ENCODE measurements at places on chromosomes 6 and 20.

GRCh38 chr20:1827974-1828785, 67.0 kb upstream of the SIRPA start:
- DNase-seq = no peak

- DNase-seq = no peak
Measured at GRCh38 chr6:103874575-103874974, 985.1 kb downstream of the HACE1 start.

- DNase-seq = no peak
Measured at GRCh38 chr6:82380566-82381185, 17.1 kb downstream of the TPBG start.

DNA sequence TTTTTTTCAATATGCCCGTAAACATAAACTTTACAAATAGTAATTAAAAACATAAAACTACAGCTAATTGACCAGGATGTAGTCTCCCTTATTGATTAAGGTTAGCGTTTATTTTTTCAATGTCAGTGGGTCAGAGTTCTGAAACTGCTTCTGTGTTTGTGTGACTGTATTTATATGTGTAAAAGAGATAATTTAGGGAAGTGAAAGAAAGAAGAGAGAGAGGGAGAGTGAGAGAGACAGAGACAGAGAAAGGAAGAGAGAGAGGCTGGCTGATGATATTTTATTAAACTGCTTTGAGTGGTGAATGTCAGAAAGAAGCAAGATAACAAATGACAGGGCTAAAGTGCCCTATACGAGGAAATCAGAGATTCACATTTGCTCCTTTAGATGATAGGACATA, 266.1 kb upstream of the PTCHD4 start:
- no peak for DNase-seq

- no peak for DNase-seq
Measured at GRCh38 chr6:116497113-116497676, 14.2 kb upstream of the CALHM5 start.

DNA sequence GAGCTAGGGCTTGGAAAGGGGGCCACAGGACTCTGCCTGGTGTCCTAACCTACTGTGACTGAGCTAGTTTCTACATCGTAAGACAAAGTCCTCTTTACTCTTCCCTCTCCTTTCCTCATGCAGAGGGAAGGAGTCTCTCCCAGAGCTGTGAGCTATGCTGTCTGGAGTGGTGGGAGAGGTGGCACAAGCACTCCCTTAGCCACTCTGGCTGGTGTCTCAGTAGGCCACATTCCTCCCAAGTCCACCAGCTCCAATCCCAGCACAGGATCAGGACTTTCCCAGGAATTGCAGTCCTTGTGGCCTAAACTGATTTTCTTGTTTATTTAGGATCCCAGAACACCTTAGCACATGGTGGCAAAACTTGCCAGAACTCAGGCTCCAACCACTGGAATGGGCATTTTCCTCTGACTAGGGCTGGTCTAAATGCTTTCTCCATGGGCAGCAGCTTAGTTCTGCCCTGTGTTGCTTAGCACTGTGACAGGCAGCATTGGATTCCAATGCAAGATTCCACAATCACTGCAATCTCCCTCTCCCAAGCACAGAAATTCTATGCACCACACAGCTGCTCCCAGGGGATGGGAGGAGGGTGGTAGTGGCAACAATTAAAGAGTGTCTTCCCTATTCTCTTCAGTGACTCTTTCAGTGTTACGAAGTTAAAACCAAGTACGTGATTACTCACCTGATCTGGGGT, 733.3 kb downstream of the HACE1 start:
- no peak for DNase-seq

- DNase-seq = no peak
Measured at GRCh38 chr6:27911956-27912446, at the start of gene OR2B2. Gene OR2B2 (minus strand): TSS chr6:27912396. CDS start chr6:27912319, 77 bp downstream.

DNA sequence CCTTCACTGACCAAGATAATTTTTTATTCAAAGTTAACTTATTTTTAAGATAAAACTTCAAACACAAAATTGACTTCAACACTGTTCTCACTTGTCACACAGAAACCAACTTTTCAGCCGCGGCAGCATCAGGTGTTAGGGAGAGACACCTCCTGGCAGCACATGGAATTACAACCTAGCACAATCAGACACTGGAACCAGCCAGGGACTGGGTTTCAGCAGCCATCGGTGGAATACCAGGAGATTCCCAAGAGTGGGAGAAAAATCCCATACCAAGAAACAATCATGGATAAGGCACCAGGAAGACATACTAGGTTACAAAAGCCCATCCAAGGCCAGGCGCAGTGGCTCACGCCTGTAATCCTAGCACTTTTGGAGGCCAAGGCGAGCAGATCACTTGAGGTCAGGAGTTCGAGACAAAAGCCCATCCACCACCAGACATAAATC, 70.0 kb downstream of the SNX5 start:
- peak; percentile 70 for DNase-seq

DNA sequence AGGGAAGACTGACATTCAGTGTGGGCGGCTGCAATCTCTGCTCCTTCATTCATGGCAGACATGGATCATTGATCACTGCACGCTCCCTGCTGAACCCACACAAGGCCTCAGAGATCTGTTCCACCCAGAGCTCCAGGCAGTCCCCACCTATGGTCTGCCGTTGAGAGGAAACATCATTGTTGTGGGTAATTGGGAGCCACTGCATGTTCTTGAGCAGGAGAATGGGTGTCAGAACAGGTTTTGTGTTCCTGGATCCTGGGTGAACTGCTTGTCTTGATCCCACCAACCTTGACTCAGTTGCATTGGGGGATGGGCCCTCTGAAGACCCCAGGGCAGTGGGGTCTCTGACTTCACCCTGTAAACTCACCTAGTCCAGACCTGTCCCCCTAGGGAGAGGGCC, 23.1 kb upstream of the CCDC167 start:
- no peak for DNase-seq

GRCh38 chr6:69973138-69973537, 106.8 kb downstream of the COL19A1 start:
- DNase-seq = no peak

DNA sequence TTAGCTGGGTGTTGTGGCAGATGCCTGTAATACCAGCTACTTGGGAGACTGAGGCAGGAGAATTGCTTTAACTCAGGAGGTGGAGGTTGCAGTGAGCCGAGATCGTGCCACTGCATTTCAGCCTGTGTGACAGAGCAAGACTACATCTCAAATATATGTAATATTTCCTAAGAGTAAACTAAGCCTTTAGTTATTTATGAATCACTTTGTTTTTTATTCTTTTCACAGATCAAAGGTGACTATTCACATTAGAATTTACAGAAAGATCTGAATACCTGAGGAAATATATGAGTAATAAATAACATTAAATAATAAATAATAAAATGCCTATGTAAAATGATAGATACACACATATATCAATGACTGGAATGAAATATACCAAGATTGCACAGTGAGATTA, 630.8 kb upstream of the IMPG1 start:
- no peak for DNase-seq

- no peak for DNase-seq
Measured at GRCh38 chr6:138815221-138815620, 19.3 kb downstream of the ECT2L start.

DNA sequence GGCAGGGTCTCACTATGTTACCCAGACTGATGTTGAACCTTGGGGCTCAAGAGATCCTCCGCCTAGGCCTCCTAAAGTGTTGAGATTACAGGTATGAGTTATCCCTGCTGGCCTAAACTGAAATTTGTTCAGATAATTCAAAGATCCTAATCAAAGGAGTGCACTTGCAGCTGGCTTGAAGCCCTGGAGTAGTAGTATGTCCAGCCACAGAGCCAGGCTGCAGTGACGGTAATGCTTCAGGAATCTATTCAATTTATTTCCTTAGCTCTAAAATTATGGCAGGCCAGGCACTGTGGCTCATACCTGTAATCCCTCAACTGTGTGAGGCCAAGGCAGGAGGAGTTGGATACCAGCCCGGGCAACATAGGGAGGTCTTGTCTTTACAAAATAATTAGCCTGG, 1.4 kb upstream of the DDX43 start:
- DNase-seq = no peak

DNA sequence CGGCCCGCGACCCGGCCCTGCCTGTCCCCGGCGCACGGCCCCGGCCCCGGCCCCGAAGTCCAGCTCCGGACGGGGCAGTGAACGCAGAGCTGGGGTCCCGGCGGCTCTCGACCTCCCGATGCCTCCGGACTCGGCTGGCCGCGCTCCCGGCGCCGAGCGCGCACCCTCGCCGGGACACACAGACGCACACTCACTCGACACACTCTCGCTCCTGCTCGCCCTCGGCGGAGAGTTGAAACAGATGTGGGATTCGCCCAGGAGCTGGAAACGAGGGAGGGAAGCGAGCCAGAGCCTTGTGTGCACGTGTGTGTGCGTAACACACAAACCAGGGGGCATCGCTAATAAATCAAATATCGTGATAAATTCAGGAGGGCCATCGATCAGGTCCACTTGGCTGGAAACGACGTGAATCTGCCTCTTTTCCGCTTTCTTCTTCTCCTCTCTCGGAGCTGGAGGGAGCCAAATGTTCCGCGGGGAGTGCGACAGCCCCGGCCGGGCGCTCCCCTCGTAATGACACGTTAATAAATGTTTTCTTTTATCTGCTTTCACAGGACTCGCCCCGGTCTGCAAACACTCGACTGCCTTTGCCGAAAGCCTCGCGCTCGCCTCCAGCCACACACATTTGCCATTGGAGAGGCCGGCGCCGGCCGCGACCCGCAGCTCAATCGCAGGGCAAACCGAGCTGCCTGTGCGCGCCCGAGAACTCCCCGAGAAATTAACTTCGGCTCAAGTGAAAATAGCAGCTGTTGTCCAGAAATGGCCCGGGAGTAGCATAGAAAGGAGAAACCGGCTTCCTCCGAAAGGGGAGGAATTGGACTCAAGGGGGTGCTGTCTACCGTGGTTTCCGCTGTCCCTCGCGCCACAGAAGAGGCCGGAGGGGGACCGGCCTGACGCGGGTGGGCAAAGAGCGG, 828 bp upstream of the SULF2 start:
- DNase-seq = peak; percentile 31

DNA sequence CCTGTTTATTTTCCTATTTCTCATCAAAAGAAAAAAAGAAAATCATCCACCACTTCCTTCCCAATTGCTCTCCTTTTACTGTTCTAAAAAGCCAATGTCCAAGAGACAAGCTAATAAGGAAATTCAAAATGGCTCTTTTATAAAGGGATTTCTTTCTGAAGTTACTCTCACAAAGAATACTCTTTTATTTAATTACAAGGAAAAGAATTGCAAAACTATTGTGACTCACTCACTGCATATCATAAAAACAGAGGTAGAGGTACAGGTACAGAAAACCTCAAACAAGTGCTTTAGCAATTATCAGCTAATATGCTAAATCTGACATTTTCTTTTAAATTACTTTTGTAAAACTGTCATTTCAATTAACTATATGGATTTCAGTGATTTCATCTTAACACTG, 18.1 kb downstream of the DEK start:
- DNase-seq = no peak

GRCh38 chr20:44204156-44204831, 6.3 kb downstream of the OSER1 start:
- DNase-seq = no peak

DNA sequence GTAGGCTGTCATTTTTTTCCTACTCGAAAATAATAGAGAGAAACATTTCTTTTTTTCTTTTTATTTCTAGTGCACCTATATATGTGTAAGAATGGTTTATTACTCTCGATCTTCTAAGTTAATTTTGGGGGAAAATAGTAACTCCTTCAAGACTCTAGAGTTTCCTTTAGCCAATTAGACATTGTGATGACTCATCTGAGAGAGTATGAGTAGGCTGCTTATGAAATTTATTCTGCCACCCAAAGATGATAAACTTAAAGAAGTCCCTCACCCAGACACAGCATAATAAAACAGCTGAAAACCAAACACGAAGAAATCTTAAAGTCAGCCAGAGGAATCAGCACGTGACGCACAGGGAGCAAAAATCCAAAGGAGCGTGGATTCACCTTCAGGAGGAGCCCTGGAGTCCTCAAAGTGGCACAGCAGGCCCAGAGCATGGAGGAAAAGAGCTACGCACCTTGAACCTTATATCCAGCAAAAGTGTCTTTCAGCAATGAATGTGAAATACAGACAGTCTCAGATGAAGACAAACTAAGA, 81.9 kb downstream of the ERMARD start:
- no peak for DNase-seq

DNA sequence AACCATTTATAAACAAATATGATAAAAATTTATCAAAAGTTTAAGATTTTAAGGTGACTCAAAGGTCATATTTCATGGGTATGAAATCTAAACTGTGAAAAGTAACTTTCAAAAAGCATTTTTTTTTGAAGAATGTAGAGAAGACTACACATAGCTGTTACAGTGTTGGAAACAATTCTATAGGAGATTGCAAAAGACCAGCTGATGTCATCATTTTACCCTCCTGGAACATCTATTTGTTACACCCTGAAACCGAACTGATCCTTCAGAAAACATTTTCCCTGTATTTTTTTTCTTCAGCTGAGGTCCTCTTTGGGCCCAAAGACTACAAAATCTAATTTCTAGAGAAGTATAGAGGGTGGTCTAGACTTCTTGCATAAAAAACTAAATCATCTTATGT, 297.5 kb upstream of the FERMT1 start:
- DNase-seq = no peak

DNA sequence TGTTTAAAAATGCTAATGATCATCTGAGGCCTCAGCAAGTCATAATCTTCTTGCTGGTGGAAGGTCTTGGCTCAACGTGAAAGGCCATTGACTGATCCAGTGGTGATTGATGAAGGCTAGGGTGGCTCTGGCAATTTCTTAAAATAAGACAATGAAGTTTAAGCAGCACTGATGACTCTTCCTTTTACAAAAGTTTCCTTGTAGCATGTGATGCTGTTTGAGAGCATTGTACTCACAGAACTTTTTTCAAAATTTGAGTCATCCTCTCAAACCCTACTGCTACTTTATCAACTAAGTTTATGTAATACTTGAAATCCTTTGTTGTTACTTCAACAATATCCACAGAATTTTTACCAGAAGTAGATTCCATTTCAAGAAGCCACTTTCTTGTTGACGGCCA, 382.3 kb downstream of the ESR1 start:
- DNase-seq = no peak

Measured in activated naive CD8-positive, alpha-beta T cell treated with anti-CD3 and anti-CD28 coated beads, Interleukin-2, amount 50 U/mL, for 24 hours (primary cell).